ENCODE measurements at places on chromosomes 3 and 15.

DNA sequence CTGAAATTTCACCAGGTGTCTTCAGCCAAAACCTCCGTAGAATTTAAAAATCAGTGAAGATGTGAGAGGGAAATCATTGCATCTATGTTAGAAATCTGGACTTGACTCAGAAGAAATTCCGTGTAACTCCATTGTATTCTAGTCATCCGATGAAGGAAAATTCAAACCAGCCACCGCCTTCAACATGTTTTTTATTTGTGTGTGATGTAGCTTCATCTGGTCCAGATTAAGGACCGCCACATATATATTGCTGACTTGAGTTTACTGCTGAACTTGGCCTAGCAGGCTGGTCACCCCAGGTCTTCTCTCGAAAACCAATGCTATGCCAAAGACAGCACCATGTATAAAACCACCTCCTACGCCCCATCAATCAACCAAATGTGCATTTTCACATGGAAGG lies 120.9 kb downstream of the FOXP1 start:
- no peak for DNase-seq

DNA sequence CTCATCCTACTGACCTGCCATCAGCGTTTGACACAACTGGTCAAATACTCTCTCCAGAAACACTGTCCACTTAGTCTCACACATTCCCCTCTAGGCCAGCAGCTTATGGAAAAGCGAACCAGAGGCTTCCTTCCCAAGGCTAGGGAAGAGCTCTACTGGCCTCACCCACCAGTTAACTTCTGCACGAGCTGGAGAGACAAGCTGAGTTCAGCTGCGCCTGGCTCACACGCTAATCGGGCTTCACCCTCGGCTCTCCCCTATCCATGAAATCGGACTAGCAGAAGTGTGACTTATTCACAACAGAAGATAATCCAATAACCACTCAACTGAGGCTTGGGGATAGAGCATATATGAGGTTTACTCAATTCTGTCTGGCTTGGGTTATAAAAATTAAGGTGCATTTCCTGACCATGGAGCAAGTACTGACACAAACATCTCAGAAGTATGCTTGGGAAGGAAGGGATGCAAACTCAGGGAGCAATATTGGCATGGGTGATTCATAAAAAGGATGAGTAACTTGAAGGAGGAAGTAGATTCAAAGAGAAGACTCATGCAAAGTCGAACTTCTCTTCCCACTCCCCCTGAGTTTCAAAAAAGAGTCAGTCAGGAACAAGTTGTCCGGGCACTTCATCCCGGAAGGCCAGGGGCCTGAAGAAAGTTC lies 73.1 kb downstream of the XXYLT1 start:
- DNase-seq, result peak; percentile 76

GRCh38 chr15:56428821-56429458 lies 36.0 kb downstream of the MNS1 start:
- peak; percentile 67 for DNase-seq

- DNase-seq, result no peak
Observed at GRCh38 chr3:132001036-132001435, 33.8 kb downstream of the CPNE4 start.

- DNase-seq, result no peak
Observed at GRCh38 chr3:191566469-191566868, 105.5 kb downstream of the PYDC2 start.

- peak; percentile 71 for DNase-seq
Observed at GRCh38 chr15:75693501-75694240, 19.0 kb downstream of the CSPG4 start.

DNA sequence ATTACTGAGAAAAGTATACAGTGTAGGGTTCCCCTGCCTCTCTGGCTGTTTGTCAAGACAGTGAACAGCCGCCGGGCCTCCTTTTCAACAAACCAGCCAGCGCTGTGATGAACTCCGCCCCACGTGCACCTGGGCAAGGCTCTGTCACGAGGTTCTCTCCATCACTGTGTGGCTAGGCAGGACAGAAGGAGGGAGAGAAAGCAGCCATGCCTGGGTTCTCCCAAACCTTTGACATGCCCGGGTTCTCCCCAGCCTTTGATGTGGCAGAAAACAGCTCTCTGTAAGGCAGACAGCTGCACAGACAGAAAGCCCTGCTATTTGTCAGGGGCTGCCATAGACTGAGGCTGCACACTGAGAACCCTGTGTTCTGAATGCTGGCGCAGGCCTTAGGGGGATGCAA lies 101.4 kb upstream of the TRPM1 start:
- no peak for DNase-seq

DNA sequence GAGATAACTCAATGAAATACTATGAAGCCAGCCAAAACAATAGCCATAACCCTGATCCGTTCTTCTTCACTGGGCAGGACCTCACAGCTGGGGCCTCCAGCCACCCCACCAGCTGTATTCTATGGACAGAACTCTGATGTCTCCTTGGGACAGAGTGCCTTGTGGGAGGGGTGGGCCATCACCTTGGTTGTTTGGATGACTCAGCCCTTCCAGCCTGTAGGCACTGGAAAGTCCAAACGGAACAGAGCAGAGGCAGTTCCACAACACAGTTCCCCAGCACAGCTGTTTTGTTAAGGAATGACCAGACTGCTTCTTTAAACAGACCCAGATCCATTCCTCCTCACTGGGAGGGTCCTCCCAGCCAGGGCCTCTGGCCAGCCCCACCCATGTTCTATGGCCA lies 31.9 kb upstream of the ZBED2 start:
- no peak for DNase-seq

DNA sequence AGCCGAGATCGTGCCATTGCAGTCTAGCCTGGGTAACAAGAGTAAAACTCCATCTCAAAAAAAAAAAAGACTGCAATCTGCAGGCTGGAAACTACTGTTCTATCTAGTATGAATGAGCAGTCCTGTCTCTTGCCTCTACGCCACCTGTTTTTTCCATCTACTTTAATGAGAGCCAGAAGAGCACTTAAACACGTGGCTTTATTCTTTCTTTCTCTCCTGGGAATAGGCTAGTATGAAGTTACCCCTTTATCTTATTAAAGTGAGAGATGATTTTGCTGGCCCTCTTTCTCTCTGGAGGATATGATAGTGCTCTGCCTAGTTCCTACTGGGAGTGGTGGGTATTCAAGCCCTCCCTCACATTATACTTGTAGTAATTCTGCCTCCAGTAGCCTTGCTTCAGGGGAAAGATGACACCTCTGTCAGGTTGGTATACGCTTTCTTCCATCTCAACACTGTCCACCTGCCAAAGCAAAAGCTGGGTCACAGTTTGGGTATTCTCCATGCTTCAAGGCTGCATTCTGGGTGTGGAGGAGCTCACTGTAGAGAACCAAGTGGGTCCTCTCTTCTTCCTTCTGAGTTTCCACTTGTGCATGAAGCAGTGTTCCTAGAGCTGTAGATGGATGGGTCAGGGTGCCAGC lies 17.8 kb downstream of the MAPKBP1 start:
- no peak for DNase-seq

DNA sequence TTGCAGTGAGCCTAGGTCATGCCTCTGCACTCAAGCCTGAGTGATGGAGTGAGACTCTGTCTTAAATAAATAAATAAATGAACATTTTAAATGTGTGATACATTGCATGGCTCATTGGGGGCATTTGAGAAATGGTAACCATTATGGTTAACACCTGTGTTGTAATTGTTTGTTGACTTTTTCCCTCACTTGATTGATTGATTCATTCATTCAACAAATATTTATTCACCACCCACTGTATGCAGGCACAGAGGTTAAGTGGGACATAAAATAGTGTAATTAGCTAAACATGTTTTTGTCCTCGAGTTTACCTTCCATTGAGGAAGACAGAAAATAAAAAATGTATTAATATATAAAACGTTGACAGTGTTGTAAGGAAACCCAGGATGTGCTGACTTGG lies 127.1 kb upstream of the ANKRD28 start:
- DNase-seq, result no peak

- peak; percentile 1 for DNase-seq
Observed at GRCh38 chr3:168213920-168214319, 118.2 kb upstream of the GOLIM4 start.

DNA sequence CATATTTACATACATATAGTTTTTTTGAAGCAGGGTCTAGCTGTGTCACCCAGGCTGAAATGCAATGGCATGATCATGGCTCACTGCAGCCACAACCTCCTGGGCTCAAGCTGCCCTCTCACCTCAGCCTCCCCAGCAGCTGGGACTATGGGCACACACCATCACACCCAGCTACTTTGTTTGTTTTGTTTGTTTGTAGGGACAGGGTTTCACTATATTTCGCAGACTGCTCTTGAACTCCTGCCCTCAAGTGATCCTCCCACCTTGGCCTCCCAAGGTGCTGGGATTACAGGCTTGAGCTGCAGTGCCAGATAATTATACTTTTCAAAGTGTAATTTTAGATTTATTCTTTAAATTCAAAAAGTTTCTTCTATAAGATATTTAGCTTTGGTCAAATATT lies 10.2 kb downstream of the GTF2A2 start:
- no peak for DNase-seq

- peak; percentile 56 for DNase-seq
Observed at GRCh38 chr3:5227812-5228211, 40.3 kb downstream of the EDEM1 start.

- DNase-seq, result no peak
Observed at GRCh38 chr3:11624704-11625375, 18.9 kb downstream of the VGLL4 start.

DNA sequence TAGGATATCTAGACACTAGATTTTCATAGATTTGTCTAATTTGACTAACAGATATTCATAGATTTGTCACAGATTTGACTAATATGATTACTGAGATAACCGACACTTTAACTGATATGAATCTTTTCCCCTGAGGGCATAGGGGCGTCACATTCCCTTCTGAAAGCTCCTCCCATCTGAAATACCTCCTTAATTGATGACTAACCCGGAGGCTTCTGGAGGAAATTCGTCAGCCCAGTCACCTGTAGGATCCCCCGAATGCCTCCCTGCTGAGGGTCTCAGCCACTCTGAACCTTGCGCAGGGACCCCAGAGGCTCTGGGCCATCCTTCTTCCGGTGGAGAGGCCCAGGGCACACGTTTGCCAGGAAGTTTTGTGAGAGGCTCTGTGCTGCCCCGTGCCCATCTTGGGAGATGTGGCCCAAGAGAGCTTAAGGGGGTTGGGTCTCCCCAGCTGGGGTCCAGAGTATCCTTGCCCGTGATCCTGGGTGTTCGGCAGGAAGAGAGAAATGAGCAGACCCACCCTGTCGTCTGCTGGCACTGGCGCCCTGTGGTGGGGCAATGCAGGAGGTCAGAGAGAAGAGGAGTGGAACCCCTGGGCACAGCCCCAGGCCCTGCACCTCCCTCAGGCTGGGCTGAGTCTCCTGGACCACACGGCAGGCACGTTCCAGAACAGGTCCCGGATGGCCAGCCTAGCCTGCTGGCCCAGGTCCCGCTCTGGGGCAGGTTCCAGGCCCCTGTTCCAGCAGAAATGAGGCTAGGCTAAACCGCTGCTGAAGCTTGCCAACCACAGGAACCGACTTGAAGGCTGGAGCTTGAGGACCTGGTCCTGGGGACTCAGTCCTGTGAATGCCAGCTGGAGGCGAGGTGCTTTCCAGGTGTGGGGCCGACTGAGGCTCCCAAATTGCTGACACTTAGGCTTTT lies 1.7 kb downstream of the PLA2G4D start:
- no peak for DNase-seq

DNA sequence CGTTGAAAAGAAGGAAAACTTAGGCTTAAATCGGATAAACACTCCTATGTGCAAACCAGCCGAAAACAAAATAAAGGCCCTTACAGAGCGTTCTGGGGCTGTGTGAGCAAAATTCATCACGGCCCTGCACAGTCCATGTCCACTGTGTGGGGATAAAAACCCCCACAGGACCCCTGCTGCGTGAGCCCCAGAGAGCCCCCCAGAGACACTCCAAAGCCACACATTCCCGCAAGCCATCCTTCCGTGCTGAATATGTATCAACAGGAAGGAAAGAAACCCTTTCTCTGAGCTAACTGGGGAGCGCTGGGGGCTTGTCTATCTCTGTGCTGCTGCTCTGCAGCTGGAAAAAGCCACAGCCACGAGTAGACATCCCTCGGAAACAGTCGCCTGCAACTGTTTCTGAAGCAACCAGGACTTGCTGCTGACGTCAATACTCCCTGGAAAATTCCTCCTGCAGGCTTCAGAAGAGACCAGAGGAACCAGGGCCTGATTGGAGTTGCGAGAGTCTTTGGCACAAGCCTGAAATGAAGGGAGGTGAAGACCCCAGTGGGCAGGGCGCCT lies 72.7 kb downstream of the NUP210 start:
- peak; percentile 29 for DNase-seq

GRCh38 chr15:92385096-92385495 lies 8.6 kb upstream of the ST8SIA2 start:
- no peak for DNase-seq

- no peak for DNase-seq
Observed at GRCh38 chr3:52083556-52084087, 27.3 kb upstream of the DUSP7 start.

GRCh38 chr15:84890670-84891162 lies 6.3 kb downstream of the SLC28A1 start:
- DNase-seq, result no peak
